Globus pallidus (tissue), 1 donor: ENCODE measurements at places on chromosomes 13 and 19.

GRCh38 chr19:18939163-18939562 lies 1.9 kb downstream of the HOMER3 start:
- DNase-seq = no peak

DNA sequence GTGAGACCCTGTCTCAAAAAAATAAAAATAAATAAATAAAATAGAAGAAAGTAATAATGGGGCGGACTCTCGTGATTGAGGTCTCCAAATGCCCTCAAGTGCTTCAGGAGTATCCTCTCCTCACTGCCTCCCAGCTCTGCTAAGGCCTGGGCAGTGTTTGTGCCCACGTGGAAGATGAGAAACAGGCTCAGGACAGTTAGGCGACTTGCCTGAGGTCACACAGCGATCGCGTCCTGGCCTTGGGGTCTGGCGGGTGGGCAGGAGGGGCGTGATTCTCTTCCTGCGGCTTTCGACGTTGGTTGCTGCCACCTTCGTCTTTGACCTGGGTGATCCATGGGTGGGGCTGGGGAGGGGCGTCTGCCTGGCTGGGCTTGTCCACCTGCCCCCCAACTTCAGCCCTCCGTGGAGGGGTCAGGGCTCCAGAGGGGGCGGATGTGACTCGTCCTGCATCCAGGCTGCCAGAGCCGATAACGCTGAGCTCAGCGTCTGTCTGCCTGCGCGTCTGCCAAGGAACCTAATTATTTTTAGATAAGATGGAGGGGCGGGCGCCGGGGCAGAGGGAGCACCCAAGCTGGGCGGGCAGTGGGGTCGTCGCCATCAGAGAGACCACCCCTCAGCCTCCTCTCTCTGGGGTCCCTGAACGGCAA lies 56.9 kb downstream of the NFIC start:
- DNase-seq = no peak

- DNase-seq = peak; percentile 63
These were observed 30.2 kb downstream of the C19orf81 start for GRCh38 chr19:50679177-50680125.

- no peak for DNase-seq
These were observed 19.3 kb upstream of the RAB20 start for GRCh38 chr13:110580800-110581199.

GRCh38 chr13:26060357-26060756 lies 8.5 kb upstream of the SHISA2 start:
- DNase-seq = no peak

DNA sequence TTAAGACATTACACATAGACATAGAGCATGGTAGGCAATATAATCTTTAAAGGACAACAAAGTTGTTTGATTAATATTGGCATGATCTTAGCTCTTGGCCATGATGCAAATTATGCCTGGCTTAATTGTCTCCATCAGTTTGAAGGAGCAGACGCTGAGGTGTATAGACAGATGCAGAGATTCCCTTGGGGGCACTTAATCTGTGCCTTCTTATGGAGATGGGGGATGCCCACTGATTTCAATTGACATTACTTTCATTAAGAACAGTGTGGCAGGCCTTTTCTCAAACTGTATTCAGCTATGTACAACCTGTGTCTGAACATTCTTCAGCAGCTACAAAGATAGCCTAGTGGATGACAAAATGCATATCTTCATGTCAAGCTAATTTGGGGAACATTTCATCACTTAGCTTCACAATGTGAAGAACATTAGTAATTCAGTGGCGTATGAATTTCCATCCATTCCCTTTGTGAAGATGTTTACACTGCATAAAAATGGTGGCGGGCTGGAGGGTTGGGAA lies 85.3 kb upstream of the MYCBP2 start:
- no peak for DNase-seq

DNA sequence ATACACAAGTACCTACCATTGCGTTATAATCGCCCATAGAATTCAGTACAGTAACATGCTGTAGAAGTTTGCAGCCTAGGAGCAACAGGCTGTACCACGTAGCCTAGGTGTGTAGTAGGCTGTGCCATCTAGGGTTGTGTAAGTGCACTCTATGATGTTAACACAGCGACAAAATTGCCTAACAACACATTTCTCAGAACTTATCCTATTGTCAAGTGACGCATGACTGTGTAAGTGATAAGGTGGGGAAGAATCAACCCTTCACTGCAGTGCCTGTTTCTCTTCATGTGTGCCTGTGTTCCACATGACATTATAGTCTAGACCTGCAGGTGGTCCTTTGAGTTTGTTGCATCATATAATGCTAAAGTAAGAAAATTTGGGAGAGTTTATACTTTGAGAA lies 94.0 kb downstream of the PCDH9 start:
- DNase-seq = no peak

DNA sequence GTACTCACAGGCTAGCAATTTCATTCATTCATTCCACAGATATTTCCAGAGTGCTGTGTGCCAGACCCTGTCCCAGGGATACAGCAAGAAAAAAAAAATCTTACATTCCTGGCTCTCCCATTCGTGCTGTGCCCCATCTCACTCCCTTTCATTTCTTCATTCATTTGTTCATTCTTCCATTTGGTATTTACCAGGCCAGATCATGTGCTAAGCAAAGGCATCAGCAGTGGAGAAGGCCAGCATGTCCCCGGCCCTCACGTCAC lies 2.3 kb downstream of the MAP3K10 start:
- DNase-seq = no peak

DNA sequence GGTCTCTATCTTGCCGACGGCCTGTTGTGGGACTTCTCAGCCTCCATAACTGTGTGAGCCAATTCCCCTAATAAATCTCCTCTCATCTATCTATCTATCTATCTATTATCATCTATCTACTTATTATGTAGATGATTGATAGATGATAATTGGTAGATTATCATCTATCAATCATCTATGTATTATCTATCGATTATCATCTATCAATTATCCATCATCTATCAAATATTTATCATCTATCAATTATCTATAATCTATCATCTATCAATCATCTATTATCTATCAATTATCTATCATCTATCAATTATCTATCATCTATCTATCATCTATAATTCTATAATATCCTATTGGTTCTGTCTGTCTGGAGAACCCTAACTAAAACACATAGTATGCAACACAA lies 33.5 kb downstream of the CYSLTR2 start:
- DNase-seq = no peak

GRCh38 chr13:51270623-51271415 lies 48.6 kb downstream of the FAM124A start:
- peak; percentile 64 for DNase-seq

GRCh38 chr19:11383706-11384048 lies 437 bp downstream of the EPOR start:
- DNase-seq = no peak

DNA sequence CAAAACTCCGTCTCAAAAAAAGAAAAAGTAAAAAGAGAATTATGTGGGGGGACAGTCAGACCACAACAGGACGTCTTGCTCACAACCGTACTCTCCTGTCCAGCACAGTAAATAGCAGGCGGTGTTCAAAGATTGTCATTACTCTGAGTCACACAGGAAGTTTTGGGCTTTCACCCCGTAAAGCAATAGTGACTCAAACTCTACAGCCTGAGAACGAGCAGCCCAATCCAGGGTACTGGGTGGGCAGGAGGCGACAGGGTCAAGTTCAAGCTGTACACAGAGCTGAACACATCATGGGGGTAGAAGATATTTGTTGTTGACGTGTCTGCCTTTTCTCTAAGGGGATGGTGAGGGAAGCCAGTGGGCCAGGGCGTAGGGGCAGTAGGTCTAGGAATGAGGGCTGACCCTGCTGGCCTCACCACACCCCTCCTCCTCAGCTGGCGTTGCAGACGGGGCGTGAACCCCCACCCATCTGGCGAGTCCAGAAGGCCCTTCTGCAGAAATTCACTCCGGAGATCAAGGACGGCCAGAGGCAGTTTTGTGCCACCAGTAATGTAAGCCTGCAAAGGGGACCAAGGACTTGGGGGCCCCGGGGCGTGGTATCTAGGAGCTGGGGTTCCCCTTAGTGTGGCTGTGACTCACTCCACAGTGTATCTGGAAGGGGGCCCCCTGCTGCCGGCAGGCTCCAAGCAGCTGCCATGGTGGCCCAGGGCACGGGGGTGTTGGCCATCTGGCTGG lies 23.3 kb downstream of the PRR12 start:
- no peak for DNase-seq

DNA sequence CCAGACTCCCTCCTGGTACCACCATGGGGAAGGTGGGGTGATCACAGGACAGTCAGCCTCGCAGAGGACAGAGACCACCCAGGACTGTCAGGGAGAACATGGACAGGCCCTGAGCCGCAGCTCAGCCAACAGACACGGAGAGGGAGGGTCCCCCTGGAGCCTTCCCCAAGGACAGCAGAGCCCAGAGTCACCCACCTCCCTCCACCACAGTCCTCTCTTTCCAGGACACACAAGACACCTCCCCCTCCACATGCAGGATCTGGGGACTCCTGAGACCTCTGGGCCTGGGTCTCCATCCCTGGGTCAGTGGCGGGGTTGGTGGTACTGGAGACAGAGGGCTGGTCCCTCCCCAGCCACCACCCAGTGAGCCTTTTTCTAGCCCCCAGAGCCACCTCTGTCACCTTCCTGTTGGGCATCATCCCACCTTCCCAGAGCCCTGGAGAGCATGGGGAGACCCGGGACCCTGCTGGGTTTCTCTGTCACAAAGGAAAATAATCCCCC lies 505 bp upstream of the CEACAM5 start:
- DNase-seq = no peak

GRCh38 chr13:21625366-21625765 lies 21.4 kb upstream of the MICU2 start:
- DNase-seq = no peak

DNA sequence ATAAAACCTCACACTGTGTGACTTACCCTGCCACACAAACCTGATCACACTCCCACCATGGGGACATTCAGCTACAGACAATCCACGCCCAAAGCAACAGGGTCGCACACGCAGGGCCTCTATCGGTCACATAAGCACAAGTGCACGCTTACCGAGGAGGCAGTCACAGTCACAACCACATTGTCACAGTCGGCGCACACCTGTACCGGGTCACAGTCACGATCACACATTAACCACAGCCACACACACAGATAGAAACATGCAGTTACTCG lies 579 bp downstream of the ZNF566 start:
- DNase-seq = no peak

DNA sequence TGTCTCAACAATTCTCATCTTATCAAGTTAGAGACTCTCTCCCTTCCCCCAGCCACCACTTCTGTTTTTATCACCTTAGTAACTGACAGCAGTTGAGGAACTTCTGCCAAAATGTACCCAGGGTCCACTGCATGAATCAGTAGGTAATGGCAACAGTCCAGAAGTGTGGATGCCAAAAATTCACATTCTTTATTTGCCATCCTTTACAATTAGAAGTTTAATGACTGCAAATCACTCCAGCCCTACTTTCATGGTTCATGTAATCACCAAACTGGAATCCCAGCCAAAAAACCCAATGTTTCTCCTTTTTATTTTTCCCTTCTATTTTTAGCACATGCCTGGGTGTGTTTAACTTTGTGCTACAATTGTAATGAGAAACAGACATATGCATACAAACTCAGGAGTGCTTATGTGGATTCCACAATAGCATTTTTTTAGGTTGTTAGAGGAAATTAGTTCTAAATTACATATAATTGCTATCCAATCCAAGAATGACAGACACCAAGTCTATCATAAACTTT lies 243.5 kb downstream of the RGCC start:
- no peak for DNase-seq

- DNase-seq = no peak
These were observed 904 bp upstream of the SIGLEC9 start for GRCh38 chr19:51123802-51124201.

DNA sequence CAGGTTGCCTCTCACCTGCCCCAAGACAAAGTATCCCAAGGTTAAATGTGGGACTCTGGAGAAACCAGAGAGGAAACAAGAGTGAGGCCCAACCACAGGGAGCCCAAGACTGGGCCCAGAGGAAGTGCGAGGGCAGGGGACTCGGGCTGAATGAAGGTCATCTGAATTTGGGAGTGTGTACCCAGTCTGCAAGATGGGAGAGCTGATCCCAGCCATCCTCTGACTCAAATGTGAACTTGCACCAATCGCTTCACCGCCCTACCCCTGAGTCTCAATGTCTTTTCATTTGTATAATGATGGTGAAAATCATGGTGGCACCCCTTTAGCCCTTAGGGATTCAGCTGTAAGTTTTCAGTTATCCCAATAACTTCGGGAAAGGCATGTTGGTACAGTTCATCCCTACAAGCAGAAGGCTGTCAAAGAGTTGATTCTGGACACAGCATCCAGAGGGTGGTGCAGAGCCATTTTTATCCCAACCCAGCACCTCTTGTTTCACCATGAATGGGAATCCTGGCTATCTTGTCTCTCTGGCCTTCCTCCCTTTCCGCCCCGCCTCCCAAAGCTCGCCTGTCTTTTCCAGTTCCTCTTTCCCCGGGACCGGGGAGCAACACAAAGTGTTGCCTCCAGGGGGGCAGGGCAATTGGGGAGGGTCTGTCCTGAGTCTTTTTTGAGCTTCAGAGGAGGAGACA lies 123.4 kb downstream of the NUFIP1 start:
- DNase-seq = no peak

DNA sequence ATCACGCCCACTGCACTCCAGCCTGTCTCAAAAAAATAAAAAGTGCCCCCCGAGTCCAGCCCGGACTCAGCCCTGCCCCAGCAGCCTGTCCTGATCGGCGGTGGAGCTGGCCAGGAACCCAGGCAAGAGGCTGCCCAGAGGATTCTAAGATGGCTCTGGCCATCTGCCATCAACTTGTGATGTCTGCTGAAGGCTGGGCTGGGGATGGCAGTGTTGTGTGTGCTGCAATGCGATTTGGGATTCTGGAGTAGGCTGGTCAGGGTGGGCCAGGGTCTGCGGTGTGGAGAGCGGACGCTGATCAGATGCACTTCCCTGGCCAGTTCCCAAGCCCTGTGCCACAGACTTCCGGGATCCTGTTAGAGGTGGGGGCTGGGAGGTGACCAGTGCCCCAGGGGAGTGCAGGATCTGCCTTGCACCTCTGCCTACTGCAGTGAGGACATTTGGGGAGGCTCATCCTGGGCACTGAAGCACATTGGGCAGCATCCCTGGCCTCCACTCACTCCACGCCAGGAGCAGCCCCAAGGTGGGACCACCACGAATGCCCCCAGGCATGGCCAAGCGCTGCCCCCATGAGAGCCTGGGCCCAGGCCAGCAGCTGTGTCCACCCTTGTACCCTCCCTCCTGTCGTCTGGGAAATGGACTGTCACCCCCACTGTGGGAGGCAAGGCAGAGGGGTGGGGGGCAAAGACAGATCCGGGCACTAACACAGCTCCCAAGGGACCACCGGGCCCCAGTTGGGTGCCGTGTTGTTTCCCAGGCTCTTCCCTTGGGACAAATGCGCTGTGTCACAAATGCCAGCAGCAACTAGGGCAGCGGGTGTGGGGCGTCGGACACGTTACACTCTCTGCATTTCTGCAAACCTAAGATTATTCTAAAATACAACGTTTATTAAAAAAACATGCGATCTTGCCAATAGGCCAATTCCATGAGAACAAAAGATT lies 3.4 kb upstream of the TBXA2R start:
- DNase-seq = no peak
